Uterine smooth muscle cell (primary cell): ENCODE measurements at places on chromosomes 13 and 19. TPM values are rescaled to one million over a fixed set of nuclear protein-coding genes. Genes with fewer than 3 reads are reported as not detected.

Gene METTL21C
- total RNA-seq, result not detected in 2 replicates

Gene NLRP11
- total RNA-seq, result not detected in 2 replicates

Gene UQCRFS1
- total RNA-seq, result 28.5 and 36.3 TPM in 2 replicates

Gene CDX2
- not detected in 2 replicates for total RNA-seq

Gene ZNF132
- 9.2 and 10.6 TPM in 2 replicates for total RNA-seq

Gene COL4A2
- total RNA-seq, result 97.1 and 313 TPM in 2 replicates

Gene EFNA2
- not detected in 2 replicates for total RNA-seq

Gene PRRG2
- 0.33 and 0.75 TPM in 2 replicates for total RNA-seq

Gene NCAN
- total RNA-seq, result under 0.01 TPM in 1 of 2 replicates, not detected in the other

Gene BTBD2
- 54.8 and 65.1 TPM in 2 replicates for total RNA-seq

Gene RAB3A
- total RNA-seq, result 0.89 and 1.5 TPM in 2 replicates

Gene PLA2G4C
- 3.2 and 4.6 TPM in 2 replicates for total RNA-seq

Gene KANK2
- 403 and 554 TPM in 2 replicates for total RNA-seq

Gene LILRB1
- not detected in 2 replicates for total RNA-seq

Gene TMIGD2
- total RNA-seq, result not detected in 2 replicates
